ENCODE measurements at places on chromosomes 2 and 18.
A peak's percentile ranks its signal among the peaks of the same experiment; 100 is the strongest.

GRCh38 chr2:30414961-30415360, 32.1 kb upstream of the LCLAT1 start:
- no peak for DNase-seq

GRCh38 chr2:214989187-214989586, 149.2 kb downstream of the ABCA12 start:
- DNase-seq, result no peak

DNA sequence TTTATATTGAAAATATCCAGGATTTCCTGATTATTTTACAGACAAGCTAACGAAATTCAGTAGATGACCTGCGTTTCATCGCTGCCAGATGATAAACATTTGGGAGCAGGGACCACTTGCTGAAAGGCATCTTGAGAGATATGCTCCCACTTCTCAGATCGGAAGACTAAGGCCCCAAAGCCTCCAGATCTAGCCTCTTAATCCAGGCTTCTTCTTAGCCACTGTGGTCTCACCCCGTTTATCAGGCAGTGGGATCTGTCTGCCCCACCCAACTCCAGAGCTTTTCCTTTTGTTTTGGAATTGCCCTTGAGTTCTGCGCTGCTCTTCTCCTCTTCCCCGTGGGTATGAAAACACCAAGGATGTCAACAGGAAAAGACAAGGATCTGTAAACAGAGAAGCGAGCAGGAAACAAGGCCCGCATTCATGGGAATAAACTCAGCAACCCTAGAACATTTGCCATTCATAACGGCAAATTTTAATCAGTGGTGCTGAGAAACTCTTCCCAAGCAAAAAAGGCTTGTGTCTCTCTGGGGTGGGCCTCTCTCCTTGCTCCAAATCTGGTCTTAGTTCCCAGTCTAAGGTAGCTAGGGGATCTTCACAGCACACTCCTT, 21.4 kb downstream of the MYL12B start:
- no peak for DNase-seq

DNA sequence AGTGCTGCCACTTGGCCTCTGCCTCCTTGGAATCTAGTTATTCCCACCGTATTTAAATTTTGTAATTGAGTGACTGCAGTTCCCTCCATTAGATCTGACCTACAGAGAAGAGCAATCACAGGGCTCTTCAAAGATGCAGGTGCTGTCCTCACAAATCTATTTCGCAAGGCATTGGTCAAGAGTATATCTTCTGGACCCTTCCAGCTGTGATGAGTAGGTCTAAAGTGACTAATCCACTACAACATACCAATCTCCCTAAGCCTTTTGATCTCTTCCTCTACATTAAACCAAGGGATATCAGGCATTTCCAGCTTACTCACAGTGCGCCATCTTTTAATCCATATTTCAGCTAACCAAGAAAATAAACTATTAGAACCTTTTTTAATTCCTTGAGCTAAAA, 65.1 kb upstream of the COL3A1 start:
- no peak for DNase-seq

DNA sequence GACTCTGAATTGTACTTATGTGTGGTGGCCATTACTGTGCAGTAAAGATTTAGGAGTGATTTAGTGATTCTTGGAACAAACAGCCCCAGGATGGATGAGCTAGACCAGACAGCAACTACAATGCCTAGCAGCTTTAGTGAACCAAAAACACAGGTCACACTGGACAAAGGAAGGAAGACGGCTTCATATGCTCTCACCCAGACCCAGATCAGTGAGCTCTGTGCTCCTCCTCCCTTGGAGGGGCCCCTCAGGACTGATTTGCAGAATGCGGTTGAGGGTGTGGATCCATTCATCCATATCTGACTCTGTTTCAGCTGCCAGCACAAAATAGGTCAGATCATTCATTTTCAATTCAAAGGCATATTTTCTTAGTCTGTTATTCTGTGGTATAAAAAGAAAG, 159.7 kb upstream of the CCDC195 start:
- DNase-seq, result no peak

DNA sequence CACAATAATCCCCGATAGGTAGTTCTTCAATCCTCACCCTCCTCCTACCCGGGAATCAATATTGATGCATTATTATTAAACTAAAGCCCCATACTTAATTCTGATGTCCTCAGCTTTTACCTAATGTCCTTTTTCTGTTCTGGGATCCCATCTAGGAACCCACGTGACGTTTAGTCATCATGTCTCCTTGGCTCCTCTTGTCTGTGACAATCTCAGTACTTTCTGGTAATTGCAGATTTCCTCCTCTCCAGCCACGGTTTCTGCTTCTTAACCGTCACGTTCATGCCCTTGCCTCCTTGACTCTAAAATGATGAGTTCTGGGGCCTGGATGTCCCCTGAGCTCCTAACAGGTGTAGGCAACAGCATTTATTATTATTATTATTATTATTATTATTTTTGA, 2.9 kb upstream of the DGKD start:
- no peak for DNase-seq

DNA sequence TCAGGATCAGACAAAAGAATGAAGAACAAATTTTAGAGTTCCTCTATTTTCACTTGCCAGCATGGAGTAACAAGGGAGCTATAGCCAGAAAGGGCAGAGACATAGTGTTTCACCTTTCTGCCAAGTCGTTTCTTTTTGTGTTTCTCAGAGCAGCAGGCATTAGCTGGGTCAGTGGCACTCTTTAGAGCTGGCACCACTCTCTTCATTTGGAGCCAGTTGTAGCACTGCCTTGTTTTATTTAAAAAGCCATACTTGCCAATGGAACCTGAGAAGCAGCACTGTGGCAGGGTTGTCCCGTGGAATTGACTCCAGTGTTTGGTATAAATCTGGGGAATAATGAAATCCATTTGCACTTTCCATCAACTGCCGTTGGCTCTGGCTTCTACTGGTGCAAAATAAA, 64.0 kb downstream of the LRRTM4 start:
- DNase-seq, result no peak

GRCh38 chr2:189543367-189543766, 37.2 kb downstream of the SLC40A1 start:
- no peak for DNase-seq

DNA sequence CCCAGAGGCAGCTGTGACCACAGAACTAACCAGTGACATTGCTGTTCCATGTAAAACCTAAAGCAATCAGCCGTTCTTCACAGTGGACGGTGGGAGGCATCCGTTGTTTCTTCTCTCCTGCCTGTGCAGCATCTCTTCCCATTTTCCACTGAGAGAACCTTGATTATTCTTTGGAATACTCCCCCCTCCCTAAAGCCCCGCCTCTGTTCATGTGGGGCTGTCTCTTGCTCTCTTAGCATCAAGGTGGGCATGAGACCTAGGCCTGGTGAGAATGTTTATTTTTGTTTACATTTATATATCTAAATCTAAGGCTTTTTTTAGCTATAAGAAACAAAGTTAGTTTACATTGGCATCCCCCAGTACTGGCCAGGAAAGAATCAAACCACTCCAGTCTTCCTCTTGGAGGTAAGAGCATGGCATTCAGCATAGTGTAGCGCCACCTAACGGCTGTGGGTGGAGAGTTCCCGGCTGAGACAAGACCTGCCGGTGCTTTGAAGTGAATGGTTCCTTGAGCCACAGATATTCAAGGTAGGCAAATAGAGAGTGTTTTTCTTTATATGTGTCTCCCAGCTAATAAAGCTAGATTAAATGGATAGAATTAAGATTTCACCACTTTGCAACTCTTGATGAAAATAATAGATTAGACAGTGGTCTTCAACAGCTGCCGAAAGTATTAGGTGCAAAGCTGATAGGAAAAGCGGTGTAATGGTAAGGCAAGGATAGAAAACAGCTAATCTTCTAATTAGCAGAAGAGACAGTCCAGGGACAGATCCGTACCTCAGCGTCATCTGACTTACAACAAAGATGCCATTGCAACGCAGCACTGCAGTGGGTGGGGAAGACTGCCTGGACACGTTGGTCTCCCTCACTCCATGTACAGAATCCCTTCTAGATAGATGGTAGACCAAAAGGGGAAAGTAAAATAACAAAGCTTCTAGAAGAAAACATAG, 219.6 kb upstream of the RAB12 start:
- peak; percentile 10 for DNase-seq

- DNase-seq, result no peak
Observed at GRCh38 chr2:85400023-85400422, 10.1 kb downstream of the CAPG start.

- DNase-seq, result no peak
Observed at GRCh38 chr18:68564351-68564750, 150.6 kb downstream of the TMX3 start.

Data from GM04503 (cell line).